ENCODE measurements at places on chromosomes 4 and X.

- no peak for DNase-seq
Measured at GRCh38 chrX:150409486-150409885, 46.4 kb downstream of the MAMLD1 start.

GRCh38 chr4:3827616-3828492, 61.7 kb downstream of the ADRA2C start:
- DNase-seq = no peak

DNA sequence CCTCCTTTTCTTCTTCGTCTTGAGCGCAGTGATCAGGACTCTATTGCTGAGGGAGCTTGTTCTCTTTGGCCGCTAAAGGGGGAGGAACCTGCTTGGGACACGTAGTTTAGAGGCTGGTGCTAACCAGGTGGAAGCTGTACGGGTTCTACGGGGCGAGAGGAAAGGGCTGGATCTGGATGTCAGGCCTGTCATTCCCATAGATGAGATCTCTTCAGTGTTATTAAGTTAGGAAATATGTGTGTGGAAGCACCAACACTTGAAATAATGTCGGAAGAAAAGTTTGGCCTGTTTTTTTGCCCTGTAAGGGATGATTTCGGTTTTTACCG, 643 bp downstream of the SRP72 start:
- DNase-seq = peak; percentile 58

DNA sequence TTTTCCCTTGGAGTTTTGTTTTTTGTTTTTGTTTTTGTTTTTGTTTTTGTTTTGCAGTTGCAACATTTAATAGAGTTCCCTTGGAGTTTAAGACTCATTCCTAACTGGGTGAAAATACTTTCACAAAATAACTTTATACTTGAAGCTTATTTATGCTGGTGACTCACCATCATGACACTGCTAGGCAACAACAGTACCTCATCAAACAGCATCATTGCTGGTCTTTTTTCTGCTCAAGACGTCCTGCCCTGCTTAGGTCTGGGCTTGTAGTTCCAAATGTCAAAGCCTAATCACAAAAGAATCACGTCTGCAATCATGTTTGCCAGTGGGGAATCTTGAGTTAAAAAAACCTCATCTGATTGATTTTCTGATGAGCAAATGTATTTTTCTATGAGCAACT, 105.7 kb upstream of the PRPS2 start:
- DNase-seq = no peak

DNA sequence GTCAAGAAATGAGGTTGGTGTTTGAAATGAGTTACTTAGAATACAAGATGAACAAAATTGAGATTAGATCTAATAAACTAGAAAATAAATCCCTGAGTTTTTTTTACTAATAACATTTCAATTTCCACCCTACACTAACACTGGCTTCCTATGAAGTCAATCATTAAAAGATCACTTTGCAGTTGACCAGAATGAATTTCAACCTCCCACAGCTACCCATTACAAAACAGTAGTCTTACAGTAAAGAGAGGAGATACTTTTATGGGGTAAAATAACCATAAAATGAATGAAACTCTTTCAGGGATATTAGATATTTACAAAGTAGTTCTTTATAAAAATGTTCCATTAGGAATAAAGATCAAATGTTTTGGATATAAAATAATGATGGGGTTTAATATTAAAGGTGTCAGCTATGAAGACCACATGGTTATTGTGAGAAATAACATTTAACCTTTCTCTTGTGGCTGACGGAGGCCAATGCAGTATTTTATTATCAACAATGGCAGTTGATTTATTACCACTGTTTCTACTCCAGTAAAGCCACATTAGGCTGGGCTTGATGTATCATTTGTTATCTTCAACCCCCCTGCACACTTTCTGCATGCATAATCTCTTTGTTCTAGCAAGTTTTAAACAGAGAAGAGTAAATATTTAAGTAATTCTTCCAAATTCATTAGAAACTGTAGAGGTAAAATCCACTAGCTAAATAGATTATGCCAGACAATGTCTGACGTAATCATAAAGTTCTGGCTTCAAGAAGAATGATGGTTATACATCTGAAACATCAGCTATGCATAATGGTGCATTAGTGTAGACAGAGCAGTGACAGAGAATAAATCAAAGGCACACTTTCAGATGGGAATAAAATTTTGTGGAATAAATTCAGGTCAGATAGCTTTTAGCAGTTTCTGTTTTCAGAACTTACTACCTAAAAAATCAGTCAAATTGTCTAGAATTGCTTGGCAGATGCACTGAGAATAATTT, 516.6 kb downstream of the PCDH18 start:
- no peak for DNase-seq

DNA sequence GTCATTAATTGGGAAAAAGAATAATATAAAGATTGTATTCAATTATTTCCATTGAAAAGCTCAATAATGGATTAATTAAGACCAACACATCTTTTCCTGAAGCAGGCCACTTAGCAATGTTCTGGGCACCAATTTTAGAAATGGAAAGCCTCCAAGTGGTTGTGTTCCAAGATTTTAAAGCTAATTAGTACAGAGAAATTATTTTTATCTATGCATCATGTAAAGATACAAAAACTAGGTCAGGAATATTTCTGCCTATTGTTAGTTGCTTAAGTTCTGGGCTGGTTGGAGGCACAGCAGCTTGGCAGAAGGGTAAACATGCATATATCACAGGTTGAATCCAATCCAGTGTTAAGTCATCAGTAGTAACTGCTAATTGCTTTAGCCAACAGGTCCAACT, 101.9 kb downstream of the RASL11B start:
- DNase-seq = no peak

DNA sequence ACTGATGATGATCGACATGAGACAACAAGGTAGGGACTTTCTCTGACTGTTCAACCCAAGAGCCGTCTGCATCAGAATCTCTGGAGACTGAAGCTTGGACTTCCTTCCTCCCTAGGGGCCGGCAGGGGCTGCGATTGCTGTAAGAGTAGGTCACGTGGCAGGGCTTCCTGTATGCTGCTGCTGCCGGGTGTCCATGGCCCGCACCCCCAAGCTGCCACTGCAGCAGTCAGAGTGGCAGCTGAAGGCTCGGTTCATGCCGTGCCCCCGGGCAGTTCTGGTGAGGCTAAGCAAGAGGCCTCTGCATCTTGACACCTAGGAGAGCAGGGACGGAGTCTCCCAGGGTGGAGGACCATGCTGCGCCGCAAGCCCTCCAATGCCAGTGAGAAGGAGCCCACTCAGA, at the start of gene SASH3:
Gene SASH3, plus strand, starts transcription at position 203 of the 400 bp plus-strand sequence. Its CDS starts 149 bp downstream, at position 352.
- no peak for DNase-seq

- DNase-seq = peak; percentile 16
Measured at GRCh38 chrX:138191998-138192397, 519.5 kb downstream of the FGF13 start.

DNA sequence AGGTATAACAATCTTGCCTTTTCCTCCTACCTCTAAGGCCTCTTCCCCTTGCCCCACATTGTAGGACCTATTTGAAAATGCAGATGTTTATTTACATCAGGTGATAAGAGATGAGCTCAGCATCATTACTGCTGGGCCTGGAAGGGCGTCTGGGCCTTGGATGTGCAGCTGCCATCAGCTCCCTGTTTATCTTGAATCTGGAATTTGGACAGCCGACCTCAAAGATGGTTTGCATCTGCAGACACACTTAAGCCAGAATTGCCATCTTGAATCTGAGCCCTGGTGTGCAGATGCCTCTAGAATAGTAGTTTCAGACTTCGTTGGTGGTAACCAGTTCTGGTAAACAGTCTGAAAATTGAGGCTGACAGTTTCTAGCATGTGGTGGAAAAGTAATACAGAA, 59.0 kb downstream of the FAM193A start:
- DNase-seq = no peak

DNA sequence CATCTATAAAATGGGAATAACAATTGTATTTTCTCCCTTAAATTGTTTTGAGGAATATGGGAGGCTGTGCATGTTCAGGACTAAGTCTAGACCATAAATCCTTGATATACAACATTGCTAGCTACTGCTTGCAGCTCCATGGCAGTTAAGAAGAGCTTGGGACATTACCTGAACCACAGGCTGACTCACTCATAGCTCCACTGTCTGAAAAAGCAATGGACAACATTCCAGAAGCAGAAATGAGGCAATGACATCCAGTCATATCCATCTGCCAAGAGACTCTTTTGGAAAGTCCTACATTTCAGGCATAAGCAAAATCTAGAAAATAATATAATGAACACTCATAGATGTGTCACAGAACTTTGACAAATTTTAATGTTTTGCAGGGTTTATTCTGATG, 167.3 kb upstream of the LEF1 start:
- no peak for DNase-seq

- no peak for DNase-seq
Measured at GRCh38 chr4:91267543-91267942, 1036.2 kb upstream of the GRID2 start.

GRCh38 chr4:110049951-110050925, 137.6 kb downstream of the EGF start:
- no peak for DNase-seq

- no peak for DNase-seq
Measured at GRCh38 chrX:69741721-69742120, 125.8 kb downstream of the EDA start.

- no peak for DNase-seq
Measured at GRCh38 chr4:78609580-78609979, 58.0 kb downstream of the ANXA3 start.

GRCh38 chr4:26268246-26268645, 52.6 kb upstream of the RBPJ start:
- DNase-seq = no peak

GRCh38 chr4:124111922-124112321, 600.6 kb downstream of the ANKRD50 start:
- DNase-seq = peak; percentile 46

DNA sequence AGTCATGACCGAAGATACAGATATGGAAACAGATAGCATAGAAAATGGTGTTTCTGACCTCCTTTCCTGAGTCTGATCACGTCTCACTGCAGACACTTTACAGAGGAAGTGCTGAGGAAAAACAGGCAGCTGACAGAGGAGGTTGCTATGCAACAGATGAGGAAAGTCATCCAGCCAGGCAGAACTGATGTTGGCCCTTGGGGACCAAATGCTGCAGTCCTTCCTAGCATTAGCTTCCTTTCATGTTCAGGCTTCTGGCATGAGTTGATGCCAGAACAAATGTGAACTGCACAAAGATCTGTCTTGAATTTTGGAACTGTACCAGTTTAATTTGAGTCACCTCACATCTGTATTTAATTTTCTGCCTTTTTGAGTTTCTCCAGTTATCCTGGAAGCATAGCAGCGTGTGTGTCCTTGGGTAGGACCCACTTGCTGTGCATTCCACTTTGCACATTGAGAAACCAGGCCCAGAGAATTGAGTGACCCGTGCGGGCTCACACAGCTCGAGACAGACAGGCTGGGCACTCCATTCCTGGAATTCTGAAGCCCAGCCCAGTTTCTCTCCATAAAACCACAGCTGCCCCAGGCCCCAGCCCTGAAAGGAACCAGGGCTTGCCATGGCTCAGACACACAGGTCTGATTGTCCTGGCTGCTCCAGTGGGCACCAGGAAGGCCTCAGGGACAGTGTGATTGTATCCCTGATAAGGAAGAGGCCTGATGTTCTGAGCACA, 1.4 kb upstream of the MAGED1 start:
- no peak for DNase-seq

DNA sequence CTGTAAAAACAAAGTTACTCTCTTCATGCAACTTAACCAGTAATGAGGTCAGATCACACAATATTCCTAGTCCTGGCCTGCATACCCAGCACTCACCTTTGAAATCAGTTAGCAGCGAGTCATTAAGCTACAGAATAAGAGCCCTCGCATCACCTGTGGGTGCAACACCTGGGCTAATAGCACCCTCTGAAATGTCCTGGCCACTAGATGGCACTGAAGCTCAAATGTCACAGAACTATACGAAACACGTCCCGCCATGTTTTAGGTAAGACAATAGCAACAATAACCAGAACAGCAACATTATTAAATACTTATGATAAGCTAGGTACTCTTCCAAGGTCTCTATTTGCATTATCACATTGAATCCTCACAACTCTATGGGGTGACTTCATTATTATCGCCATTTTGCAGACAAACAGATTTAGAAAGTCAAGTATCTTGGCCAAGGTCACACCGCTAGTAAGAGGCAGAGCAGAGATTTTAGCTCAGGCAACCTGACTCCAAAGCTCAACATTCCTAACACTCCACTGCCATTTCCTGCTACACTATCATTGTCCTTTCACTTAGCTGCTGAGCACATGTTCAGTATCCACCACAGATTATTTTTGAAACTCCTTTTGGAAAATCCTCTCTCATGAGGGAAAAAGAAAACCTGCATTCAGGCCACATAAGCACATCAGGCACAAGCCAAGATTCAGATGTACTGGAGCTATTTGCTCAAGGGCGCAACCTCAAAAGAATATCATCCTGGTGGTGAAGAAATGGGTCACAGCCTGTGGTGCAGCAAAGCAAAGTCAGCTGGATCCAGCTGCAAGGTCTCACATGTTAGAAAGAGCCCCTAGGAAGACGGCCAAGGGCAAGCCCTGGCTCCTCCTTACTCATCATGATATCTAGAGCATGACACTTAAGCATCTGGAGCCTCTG, 59.5 kb upstream of the KDR start:
- DNase-seq = peak; percentile 57

- DNase-seq = peak; percentile 30
Measured at GRCh38 chrX:9269134-9269533, 195.7 kb upstream of the TBL1X start.

DNA sequence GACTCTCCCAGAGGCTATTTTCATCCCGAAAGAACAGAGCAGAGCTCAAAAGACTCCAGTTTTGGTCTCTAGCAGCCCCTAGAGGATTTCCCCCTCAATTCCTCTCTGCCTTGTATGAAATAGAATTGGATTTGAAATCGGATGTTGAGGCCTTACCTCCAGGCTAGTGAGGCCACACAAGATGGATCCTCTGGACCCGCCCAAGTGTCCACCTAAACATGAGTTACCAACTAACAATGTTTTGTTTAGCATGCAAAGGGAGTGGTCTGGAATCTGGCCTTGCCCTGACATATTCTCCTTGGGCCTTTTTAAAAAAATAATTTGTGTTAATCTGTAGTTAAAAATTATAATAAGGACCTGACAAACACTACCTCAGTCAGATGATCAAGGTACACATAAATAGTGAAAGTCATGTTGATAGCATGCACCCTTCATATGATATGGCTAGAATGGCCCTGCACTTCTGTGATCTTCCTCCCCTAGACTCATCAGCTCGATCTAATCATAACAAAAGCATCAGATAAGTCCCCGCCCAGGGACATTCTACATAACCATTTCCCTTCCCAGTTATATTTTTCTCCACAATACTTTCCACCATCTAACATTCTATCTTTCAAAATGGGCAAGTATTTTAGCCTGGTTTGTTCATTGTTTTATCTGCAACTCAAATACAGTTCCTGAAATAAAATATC, 6.5 kb downstream of the TLR8 start:
- no peak for DNase-seq

DNA sequence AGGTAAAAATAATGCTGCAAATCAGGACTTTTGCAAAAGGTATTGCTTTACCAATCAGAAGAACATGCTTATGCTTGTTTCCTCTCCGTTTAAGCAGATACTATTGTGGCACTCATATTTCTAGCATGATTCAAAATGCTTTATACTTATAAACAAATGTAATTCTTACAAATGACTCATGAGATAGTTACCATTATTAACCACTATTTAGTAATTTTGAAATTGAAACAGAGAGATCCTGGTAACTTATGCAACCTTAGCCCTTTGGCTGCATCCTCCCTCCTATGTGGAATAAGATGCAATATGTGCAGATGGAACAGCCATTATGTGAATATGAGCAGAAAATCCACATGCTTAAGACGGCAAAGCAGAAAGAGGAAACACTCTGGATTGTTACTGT, 164.7 kb downstream of the PCDH18 start:
- no peak for DNase-seq

- no peak for DNase-seq
Measured at GRCh38 chrX:152896450-152896849, 1.4 kb upstream of the ZNF185 start.

Data from Caco-2 (cell line).